A549 treated with Hydrocortisone at 1 μM for 4 hours (cell line): ENCODE measurements at places on chromosomes 2 and 18. TPM values are rescaled to one million over a fixed set of nuclear protein-coding genes. Genes with fewer than 3 reads are reported as not detected.

Gene GREB1
- 2.6 to 3.7 TPM (median 3.1 TPM) in 5 replicates for total RNA-seq

Gene OR6B2
- not detected in 5 replicates for total RNA-seq

Gene ELMOD3
- total RNA-seq, result 10.6 to 15.2 TPM (median 11.6 TPM) in 5 replicates

Gene CXCR1
- not detected in 5 replicates for total RNA-seq

Gene LIPG
- 0.09 to 0.34 TPM (median 0.18 TPM) in 5 replicates for total RNA-seq

Gene HRH4
- total RNA-seq, result not detected in 5 replicates

Gene VRK2
- total RNA-seq, result 26.1 to 36.1 TPM (median 28.2 TPM) in 5 replicates

Gene VIT
- not detected in 5 replicates for total RNA-seq

Gene TMEM178A
- 0.08 to 0.25 TPM (median 0.12 TPM) in 5 replicates for total RNA-seq

Gene KCNG2
- 0.07 TPM in 1 of 5 replicates, not detected in the others for total RNA-seq

Gene KRTCAP3
- 0.45 to 1.2 TPM (median 0.62 TPM) in 5 replicates for total RNA-seq

Gene POTEC
- total RNA-seq, result not detected in 5 replicates

Gene TUBA3E
- total RNA-seq, result 3.0 to 4.6 TPM (median 4.2 TPM) in 5 replicates

Gene TEKT4
- not detected in 5 replicates for total RNA-seq

Gene FSHR
- not detected in 5 replicates for total RNA-seq

Gene CCDC68
- total RNA-seq, result 3.6 to 6.3 TPM (median 4.7 TPM) in 5 replicates
